ENCODE measurements at places on chromosomes 13 and 19.

DNA sequence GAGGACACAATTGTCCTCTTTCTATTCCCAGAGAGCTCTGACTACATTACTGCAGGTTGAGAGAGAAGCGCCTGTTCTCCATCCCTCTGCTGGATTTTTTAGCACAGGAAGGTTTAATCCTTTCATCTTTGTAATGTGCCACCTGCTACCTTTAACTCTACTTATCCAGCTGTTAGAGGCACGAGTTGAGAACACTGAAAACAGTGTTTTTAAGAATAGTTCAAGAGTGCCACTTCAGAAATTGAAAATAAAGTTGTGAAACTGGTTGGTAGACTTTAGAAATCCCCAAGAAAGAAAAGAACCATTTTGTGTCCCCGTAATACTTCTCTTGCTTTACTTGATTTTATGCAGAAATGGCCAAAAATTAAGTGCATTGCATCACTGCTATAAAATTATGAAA, 20.6 kb downstream of the FREM2 start:
- no peak for DNase-seq

GRCh38 chr19:1823539-1824251, 11.6 kb upstream of the ATP8B3 start:
- no peak for DNase-seq

DNA sequence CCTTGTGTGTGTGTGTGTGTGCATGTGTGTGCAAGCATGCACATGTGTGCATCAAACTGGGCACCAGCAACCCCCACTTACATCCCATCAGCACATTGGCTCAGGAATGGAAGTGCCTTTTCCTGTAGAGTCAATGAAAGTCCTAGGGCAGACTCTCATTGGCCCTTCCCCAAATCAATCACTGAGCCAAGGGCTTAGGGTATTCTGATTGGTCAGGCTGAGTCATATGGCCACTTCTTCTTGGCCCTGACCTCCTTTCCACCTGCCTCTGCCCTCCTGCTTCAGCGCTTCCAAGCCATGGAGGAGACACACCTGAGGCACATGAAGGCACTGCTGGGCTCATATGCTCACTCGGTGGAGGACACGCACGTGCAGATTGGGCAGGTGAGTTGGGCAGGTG, 20.9 kb downstream of the FCHO1 start:
- no peak for DNase-seq

DNA sequence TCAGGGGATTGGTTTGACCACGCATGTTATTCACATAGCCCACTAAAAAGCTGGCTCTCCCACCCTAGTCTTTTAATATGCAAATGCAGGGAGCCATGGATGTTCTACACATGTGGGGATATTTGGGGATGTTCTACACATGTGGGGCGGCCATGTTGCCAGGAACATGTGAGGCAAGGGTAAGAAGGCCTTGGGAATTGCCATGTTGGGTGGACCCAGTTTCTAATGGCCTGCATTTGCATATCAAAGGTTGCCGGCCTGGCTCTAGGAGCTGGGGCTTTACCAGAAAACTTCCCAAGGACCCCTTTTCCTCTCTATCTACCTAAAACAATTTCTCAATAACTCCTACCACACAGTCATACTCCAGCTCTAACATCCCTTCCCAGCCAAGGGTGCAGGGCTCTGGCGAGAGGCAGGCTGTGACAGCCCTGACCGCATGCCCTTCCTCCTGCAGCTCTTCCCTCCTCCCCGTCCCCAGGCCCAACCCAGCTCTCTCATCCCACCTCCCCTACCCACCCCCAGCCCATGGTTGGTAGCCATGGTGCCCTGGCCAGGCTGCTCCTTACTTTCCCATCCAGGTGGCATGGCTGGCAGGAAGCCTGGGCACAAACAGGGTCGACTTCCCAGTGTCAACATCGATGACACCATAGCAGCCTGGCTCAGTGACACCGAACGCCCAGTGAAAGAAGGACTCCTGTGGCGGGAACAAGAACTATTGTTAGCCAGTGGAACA, 11.0 kb downstream of the PEPD start:
- DNase-seq, result no peak

DNA sequence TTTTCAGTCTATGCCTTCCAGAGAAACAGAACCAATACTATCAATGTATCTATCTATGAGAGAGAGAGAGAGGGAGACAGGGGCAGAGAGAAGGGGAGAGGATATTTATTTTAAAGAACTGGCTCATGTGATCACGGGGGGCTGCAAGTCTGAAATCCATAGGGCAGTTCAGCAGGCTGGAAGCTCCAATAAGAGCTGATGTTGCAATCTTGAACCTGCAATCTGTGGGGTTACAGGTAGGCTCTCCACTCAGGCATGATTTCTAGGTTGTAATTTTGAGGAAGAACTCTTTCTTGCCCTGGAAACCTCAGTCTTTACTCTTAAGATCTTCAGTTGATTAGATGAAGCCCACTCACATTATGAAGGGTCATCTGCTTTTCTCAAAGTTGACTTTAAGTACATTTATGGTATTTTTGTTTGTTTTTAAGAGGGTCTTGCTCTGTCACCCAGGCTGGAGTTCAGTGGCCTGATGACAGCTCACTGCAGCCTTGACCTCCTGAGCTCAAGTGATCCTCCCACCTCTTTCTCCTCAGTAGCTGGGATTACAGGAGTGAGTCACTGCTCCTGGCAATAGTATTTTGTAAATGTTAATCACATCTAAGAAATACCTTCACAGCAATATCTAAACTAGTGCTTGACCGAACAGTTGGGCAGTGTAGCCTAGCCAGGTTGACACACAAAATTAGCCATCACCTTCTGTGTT, 376.4 kb downstream of the FGF9 start:
- no peak for DNase-seq

GRCh38 chr13:96229356-96229755, 139.4 kb downstream of the HS6ST3 start:
- DNase-seq, result no peak

DNA sequence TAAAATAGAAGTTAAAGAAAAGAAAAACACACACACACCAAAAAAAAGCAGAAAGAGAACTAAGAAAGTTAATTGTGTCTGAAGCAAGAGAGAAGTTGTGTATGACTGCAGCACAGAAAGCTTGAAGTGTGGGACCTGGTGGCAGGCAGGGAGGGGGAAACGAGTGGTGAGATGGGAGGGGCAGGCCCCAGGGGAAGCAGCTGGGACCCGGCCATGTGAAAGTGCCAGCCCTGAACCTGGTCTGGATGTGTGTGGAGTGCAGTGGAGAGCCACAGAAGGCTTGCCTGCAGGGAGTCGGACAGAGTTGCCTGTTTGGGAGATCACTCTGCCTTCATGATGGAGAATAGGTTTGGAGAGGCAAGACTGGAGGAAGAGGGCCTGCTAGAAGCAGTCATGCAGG, 199.0 kb downstream of the GGACT start:
- DNase-seq, result no peak
